M059J (cell line): ENCODE measurements at places on chromosomes 16 and 17.

- DNase-seq = peak; percentile 78
Observed at GRCh38 chr17:39636927-39637736, at the start of gene STARD3. STARD3 (plus strand) TSS chr17:39637144; CDS start chr17:39653532, 16,388 bp downstream.

- peak; percentile 87 for DNase-seq
Observed at GRCh38 chr17:71409712-71410111, 711.1 kb upstream of the SOX9 start.

DNA sequence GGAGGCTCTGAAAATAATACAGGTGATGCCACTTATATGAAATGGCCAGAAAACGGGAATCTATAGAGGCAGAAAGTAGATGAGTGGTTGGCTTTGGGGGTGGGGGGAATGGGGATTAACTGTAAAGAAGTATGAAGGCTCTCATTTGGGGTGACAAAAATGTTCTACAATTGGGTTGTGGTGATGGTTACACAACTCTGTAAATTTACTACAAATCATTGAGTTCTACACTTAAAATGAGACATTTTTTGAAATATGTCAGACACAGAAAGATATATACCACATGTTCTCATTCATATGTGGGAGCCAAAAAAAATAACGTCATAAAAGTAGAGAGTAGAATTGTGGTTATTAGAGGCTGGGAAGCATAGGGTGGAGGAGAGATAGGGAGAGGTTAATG lies 25.7 kb downstream of the ARHGAP17 start:
- no peak for DNase-seq

- no peak for DNase-seq
Observed at GRCh38 chr17:31202968-31203367, 94.1 kb downstream of the OMG start.

- no peak for DNase-seq
Observed at GRCh38 chr17:40540448-40540847, 24.8 kb downstream of the CCR7 start.

- peak; percentile 13 for DNase-seq
Observed at GRCh38 chr17:37643869-37644268, 623 bp upstream of the DDX52 start.

- no peak for DNase-seq
Observed at GRCh38 chr16:50534958-50535357, 13.2 kb upstream of the NKD1 start.

- peak; percentile 85 for DNase-seq
Observed at GRCh38 chr16:17590711-17591654, 120.2 kb upstream of the XYLT1 start.
